A549 (cell line): ENCODE measurements at places on chromosomes 11 and 22.

DNA sequence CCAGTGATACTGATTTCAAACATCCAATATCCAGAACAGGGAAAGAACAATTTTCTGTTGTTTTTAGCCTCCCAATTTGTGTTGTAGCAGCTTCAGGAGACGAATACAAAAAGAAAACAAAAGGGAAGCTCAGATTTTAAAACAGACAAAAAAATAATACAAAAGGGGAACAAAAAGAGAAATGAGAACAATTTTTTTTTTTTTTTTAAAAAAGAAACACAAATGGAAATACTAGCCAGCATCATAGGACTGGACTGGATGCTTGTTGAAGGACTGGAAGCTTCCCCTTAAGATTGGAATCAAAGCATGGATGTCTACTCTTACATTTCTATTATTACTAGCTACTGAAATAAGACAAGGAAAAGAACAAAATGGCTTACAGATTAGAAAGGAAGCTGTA lies 46.5 kb upstream of the SORL1 start:
- DNase-seq = no peak

- DNase-seq = no peak
Measured at GRCh38 chr11:113705871-113706655, at the start of gene TMPRSS5. TSS of gene TMPRSS5 (minus strand) at chr11:113706308. CDS start at chr11:113706224, 84 bp downstream.

DNA sequence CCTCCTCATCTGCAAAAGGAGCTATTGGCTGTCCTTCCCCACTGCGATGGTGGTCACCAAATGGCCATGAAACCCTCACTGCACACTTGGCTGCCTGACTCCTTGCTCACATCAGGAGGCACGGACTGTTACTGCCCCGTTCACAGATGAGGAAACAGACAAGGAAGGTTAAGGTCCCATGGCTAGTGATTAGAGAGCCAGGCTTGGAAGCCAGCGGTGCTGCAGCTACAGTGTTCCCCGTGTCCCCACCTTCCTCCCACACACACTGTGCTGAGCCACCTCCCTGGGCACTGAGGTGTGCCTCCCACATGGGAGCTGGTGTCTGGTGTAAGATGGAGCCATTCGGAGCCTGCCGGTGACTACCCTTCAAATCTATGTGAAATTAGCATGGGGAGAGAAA lies 2.6 kb downstream of the ARHGAP8 start:
- DNase-seq = no peak

DNA sequence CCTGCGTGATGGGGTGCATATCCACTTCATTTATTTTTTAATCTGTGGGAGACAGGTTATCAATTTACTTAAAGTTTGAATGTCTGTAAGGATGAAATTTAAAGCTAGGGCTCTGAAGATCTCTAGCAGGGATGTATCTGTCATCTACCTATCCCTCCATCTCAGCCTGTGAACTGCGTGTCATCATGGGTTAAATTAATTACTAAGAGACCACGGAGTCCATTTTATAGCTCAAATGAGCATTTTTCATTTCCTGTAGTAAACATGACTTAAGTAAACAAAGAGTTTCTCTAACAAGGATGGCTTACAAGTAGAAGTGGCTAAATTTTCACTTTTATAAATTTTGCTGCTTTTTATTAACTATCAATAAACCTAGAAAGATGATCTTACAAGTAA lies 2.9 kb upstream of the GLB1L3 start:
- no peak for DNase-seq

DNA sequence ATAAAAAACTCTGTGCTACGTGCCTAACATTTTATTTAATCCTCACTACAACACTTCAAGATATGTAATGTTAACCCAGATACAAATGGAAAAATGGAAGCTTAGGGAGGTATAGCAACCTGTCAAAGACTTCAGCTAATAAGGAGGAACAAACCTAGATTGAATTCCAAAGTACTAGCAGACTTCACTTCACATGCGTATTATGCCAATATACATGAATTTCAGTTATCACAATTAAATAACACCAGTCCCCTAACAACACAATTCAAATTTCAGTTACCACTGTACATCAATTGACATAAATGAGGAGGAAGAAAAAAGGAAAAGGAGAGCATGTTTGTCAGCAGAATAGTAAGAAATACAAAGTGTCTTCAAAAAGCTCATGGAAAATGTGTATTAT lies 60.4 kb downstream of the TTC28 start:
- DNase-seq = no peak

GRCh38 chr11:131713529-131714134 lies 343.2 kb downstream of the NTM start:
- no peak for DNase-seq
